Urinary bladder (tissue), 4 donors: ENCODE measurements at places on chromosomes 6 and 20. TPM values are rescaled to one million over a fixed set of nuclear protein-coding genes. Genes with fewer than 3 reads are reported as not detected.

GRCh38 chr20:2799271-2799670, 1.2 kb downstream of the CPXM1 start:
- DNase-seq, result no peak

DNA sequence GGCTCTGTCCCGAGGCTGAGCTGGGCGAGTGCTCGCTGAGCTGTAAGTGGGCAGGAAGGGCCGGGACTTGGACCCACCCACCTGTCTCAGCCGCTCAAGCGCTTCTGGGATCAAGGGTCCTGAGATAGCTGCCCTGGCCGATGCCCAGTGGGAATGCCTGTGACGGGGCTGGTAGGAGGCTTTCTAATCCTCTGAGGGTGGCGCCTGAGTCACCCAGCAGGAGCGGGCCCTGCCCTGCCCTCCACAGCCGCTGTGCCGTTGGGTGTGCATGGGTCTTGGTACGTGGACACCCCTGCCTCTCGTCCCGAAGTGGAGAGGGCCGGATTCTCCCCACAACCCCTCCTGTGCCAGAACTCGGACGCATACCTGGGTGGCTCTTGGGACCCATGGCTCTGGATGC, 43.1 kb upstream of the GATA5 start:
- no peak for DNase-seq

GRCh38 chr6:139248911-139249310, 42.9 kb downstream of the TXLNB start:
- no peak for DNase-seq

Gene CRISP2
- polyA plus RNA-seq, result not detected
